ENCODE measurements at places on chromosomes 3 and 15.

GRCh38 chr15:67080118-67080899, 14.9 kb downstream of the SMAD3 start:
- no peak for DNase-seq

DNA sequence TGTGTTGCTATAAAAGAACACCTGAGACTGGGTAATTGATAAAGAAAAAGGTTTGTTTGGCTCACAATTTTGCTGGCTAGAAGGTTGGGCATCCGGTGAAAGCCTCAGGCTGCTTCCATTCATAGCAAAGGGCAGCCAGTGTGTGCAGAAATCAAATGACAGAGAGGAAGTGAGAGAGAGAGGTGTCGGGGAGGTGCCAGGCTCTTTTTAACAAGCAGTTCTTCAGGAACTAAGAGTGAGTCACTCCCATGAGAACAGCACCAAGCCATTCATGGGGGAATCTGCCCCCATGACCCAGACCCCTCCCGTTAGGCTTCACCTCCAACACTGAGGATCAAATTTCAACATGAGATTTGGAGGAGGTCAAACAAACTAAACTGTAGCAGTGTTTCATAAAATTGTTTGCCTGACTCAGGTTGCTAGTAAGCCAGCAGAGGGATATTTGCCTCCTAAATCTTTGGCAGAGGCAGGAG, 4.5 kb upstream of the PARP15 start:
- DNase-seq, result peak; percentile 93

DNA sequence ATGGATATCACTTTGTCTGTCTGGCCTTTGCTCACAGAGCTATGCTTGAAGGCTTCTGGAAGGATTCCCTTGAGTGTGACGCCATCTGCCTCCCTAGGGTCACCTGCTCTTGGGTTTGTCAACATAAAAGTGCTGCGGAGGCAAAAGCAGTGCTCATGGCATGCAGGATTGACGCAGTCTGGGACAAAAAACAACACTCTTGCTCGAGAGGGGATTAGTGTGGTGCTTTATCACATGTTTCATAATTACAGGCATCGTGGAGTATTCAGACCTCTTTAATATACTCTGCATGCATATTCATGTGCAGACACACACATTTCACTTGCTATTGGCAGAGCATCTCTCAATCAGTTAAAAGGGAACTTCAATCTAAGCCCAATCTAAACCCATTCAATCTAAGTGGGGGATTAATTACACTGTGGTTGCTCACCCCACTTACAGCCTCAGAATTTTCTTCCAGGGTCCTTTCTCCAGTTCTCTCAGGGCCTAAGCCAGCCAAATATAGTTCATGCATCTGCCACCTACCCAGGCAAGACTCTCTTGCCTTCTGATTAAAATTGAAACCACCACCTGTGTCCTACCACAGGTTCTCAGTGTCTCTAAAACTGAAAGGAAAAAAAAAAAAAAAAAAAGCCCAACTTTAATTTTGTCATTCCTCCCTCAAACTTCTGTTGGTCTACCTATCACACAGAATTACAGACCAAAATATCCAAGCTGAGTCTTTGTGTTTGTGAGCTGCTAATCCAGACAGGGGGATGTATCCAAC, 75.6 kb downstream of the BFSP2 start:
- no peak for DNase-seq

- no peak for DNase-seq
Measured at GRCh38 chr3:110793611-110794010, 278.0 kb upstream of the NECTIN3 start.

GRCh38 chr3:25944329-25944728, 154.4 kb downstream of the OXSM start:
- DNase-seq, result no peak

GRCh38 chr15:89419370-89419984, 76.9 kb downstream of the RHCG start:
- DNase-seq, result peak; percentile 71

DNA sequence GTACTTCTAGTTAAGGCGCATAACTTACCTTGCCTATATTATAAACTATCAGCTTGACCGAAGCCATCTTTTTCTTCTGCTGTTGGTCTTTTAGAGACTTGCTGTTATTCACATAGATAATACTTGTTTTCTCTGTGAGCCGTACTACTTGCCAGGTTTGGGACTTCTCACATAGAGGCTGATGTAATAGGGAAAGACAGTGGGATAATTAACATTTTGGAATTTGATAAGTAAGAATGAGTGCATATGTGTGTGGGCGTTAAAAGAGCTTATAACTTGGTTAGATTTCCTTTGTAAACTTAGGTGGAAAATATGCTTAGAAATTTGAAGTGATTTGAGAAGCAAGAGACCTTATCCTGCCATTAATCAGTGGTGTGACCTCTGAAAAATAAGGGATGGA, 47.8 kb downstream of the FNDC3B start:
- DNase-seq, result no peak

DNA sequence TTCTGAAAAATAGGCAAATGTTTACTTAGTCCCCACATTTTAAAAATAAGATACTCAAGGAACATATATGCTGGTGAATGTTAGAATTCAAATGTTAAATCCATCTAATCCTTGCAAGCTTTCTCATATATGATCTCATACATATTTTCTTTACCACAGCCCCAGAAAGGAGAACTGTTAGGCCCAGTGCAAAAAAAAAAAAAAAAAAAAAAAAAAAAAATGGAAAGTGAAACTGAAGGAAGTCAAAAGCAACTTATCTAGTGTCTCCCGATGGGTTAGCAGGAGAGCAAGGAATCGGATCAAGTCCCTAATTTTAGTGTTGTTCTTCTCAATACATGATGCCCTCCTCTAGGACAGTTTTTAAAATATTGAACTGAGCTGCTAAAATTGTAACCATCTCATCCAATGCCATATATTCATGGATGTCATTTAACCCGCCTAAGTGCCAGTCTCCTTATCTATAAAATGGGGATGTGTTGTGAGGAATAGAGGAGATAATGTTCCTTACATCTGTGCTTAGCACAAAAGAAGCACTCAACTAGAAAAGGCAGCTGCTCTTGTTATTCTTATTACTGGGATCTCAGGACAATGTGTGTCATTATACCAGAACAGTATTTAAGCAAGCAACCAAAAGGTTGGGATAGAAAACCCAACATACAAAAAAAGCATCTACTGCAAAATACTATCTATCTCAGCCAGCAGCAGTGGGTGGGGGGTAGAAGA, 279.7 kb downstream of the MAGI1 start:
- DNase-seq, result no peak

- no peak for DNase-seq
Measured at GRCh38 chr3:101762041-101762646, 16.9 kb upstream of the NXPE3 start.

DNA sequence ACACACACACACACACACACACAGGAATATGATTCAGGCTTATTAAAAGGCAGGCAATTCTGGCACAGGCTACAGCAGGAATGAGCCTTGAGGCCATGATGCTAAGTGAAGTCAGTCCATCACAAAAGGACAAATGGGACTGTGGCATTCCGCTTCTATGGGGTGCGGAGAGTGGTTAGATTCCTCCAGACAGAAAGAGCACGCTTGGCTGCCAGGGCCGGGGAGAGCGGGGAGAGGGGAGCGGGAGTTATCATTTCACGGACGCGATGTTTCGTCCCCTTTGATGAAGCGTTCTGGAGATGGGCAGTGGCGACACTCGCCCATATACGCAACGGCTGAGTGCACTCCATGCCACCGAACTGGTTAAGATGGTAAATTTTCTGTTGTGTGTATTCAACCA, 58.5 kb upstream of the FAM174B start:
- DNase-seq, result peak; percentile 31

- no peak for DNase-seq
Measured at GRCh38 chr3:149314807-149315578, 18.4 kb downstream of the TM4SF18 start.

DNA sequence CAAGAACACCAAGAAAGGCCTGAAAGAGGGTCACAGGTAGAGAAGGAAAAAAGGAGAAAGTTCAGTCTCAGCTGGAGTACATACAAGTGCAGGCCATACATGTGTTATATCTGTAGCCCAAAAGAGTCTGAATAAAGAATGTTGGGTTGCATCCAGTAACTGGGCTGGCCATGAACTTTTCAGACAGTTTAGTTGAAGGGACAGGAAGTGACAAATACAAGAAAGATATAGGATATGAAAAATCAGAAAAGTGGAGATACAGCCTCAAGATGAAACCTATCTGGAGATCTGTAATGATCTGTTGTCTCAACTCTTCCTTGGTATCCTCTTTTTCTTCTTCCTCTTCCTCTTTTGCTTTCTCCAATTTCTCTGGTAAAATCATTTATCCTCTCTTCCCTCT, 671.7 kb downstream of the MECOM start:
- DNase-seq, result no peak

- DNase-seq, result no peak
Measured at GRCh38 chr15:88242586-88243555, 13.7 kb downstream of the NTRK3 start.

DNA sequence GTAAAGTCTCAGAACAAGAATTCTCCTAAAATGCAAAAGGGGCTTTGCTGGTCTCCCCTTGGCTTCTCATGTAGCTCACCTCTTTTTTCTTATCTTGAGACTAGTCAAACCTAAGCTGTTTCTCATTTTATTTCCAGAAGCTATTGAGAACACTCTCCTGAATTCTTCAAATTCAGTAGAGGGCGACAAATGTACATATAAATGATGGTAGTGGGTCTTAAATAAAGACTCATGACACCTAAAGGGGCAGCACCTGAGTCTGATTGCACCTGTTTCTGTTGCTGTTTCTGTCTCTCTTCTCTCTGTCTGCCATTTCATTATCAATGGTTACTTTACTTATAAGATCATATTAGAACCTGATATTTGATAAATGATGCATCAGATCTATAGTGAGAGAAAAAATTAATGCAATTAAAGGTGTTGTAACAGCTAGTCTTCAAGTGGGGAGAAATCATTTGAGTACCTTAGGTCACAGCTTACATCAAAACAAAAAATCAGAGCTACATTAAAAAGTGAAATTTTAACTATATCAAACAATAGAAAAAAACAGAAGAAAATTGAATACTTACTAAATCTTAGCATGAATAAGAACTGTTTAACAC, 7.0 kb downstream of the ADIPOQ start:
- DNase-seq, result peak; percentile 58

- no peak for DNase-seq
Measured at GRCh38 chr3:10816019-10816862, at the start of gene SLC6A11. SLC6A11 (plus strand) TSS chr3:10816228; CDS start chr3:10816266, 38 bp downstream.

DNA sequence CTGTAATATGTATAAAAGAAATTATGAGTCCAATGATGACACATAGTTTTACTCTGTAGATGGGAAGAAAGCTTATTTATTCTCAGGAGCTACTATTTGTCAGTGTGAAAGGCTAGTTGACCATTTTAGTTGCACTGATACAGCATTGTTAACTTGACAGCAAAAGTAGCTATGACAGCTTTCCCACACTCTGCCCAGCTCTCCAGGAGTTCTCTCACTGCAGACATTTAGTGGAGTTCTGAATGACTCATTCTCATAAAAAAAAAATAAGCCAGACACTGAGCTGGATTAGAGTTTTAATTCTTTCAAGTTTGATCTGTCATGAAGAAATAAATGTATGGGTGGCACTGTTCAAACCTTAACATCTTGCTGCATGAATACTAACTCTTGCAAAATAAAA, 77.2 kb upstream of the CFAP20DC start:
- DNase-seq, result no peak

GRCh38 chr3:178385280-178385952, 150.8 kb upstream of the KCNMB2 start:
- DNase-seq, result peak; percentile 23

DNA sequence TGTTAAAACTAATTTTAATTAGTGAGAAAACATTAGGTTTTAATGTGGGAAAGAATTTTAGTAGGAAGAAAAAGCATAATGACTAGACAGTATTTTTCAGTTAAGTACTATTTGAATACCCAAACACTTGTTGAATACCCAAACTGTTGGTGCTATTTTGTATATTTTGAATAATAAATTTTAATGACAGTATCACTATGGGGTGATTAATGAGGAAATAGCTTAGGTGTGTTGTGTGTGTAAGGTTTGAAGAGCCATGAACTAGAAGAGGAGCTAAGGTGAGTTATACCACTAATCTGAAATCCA, 4.7 kb upstream of the EBLN2 start:
- no peak for DNase-seq

GRCh38 chr3:31288641-31289100, 244.1 kb upstream of the STT3B start:
- DNase-seq, result peak; percentile 88

DNA sequence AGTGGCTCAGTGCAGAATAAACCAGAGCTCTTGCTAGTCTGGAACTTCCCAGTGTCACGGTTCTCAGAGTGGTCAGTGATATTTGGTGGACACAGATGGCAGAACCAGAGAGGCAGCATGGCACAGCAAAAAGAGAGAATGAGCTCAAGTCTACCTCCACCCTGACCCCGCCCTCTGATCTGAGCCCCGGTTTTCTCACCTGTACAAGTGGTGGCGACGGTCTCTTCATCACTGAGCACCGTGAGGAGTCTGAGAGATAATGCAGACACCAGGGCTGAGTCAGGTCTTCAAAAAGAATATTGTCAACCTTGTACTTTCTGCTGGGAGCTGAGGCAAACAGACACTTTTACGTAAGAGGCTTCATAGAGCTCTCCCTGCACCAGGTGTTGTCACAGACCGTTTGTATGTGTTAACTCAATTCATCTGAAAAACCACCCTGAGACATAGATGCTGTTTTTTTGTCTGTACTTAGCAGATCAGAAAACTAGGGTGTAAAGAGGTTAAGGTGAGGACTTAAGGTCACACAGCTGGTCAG, 13.2 kb downstream of the FGD5 start:
- DNase-seq, result no peak

DNA sequence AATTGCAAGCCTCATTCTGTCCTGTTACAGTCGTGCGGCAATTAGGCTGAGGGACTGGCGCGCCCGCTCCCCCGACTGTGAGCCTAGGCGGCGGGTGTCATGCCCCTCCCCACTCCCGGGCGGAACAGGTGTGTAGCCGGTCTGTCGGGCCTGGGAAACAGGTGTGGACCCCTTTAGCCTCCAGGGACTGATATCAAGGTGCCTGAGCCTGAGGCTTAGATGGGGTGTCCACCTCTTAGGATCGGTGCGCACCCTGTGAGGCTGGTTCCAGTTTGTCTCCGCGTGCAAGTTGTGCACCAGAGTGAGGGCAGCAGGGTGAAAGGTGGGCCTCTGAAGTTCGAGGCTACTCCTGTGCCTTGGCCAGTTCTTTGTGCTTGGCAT, 686 bp downstream of the VPS8 start:
- no peak for DNase-seq

DNA sequence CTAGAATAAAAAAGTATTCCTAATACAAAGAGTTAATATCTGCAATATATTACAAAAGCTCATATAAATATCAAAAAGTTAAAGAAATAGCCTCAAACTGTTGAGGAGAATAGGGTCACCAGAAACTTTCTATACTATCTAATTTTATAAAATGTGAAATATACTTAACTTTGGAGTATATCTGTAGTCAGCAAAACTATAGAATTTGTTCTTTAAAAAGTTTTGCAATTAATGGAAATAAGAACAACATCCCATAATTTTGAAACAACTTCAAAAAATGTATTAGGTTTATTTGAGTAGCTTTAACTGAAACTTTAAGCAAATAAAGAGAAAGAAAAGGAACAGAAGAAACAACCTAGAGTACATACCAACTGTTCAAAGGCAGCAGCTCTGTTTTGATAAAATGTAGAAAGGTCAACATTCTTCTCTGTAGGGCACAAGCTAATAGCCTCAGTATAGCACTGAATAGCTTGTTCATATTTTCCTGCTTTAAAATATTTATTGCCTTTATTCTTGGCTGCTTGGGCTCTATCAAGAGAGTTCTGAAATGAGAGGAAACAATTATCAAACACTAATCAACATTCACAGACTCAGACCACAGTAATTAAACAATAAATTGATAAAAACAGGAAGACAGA, 14.3 kb downstream of the TOMM70 start:
- no peak for DNase-seq

Data from NB4 (cell line).